ENCODE measurements at places on chromosomes 4 and X.

DNA sequence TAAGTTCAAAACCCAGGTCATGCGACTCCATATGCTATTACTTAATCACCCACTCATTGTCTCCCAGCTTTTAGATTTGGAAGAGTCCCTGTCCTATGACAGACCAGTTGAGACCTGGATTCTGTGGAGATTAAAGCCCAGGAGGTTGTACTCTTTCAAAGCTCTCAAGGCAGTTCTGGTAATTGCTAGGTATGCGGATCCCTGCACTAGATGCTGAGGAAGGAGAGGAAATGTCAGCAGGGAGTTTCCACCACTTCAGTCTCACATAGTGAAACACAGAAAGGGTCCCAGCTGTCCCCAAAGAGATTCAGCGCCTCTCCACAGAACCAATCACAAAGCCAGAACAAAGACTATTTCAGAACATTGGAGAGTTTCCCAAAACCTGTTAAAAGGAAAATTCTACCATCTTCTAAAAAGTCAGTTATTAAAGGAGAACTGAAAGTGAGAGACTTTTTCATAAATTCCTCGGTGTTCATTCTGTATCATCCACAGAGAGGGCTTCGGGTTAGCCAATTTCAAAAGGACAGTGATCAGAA, 53.4 kb downstream of the IRF2 start:
- DNase-seq = peak; percentile 33

DNA sequence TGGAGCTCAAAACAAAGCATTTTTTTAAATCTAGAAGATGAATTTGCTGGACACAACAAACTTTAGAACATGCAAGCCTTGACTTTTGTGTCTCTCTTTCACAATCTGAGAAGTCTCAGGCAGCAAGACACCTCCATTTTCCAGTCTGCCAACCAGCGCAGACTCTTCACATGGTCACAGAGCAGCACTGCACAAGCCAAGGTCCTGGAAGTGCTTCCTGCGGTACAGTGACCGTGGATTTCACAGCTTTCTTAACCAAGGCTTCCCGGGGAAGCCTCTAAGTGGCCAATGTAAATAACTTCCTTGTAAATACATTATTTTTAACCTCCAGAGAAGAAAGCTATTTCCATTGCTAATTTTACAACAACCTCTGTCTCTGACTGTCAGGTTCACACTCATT, 31.2 kb downstream of the ZNF827 start:
- no peak for DNase-seq

GRCh38 chr4:63085091-63085490, 1324.2 kb downstream of the TECRL start:
- DNase-seq = no peak

- no peak for DNase-seq
Observed at GRCh38 chrX:136259543-136259942, 8.3 kb upstream of the MAP7D3 start.

- DNase-seq = no peak
Observed at GRCh38 chr4:114043116-114043515, 63.7 kb upstream of the ARSJ start.

DNA sequence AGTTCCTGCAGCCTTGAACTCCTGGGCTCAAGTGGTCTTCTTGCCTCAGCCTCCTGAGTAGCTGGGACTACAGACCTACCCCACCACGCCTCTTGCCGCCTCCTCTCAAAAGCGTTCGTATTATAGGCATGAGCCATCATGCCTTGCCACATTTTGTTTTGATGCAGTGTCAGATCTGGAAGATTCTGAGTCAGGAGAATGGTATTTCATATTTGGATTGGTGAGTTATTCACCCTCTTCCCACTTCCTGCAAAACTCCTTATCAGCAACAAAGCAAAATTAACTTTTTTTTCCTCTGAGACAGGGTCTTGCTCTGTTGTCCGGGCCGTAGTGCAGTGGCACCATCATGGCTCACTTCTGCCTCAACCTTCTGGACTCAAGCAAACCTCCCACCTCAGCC, 29.6 kb downstream of the REST start:
- no peak for DNase-seq

DNA sequence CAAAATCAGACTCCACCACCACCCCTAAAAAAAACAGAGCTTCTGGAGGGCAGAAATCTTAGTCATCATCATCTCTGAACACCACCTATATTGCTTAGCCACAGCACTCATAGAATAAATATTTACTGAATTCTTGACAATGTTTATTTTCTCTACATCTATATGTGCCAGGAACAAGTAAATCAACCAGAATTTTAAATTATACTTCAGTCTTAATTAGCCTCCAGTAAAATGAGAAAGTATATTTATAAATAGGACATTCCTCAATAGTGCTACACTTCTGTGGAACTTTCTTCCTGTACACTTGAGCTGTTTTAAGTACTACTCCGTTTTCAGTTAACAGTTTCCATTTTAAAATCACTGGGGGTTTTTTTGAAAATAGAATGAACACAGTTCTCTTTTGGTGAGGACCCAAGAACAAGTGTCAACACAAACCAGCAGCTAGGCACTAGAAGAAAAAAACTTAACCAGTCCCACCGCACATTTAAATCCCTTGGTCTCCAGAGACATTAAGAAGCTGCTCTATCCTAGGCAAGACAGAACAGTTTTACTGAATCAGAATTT, 25.5 kb downstream of the SMIM14 start:
- DNase-seq = no peak

DNA sequence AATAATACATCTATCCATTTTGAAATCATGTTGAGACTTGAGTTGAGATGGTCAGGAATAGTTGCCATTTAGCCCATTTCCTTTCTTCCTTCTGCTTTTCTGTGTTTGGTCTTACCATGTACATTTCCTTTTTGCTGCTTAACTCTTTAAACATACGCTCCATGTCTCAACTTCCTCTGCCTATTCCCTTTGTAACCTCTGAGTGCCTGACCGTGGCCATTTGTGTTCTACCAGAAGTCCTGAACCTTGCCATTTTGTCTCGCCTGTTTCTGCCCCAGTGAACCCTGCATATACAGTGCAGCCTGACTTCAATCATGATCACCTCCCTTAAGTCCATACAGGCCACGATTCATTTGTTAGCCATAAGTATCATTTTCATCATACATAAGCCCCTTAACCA, 169.0 kb downstream of the RAPGEF2 start:
- no peak for DNase-seq

DNA sequence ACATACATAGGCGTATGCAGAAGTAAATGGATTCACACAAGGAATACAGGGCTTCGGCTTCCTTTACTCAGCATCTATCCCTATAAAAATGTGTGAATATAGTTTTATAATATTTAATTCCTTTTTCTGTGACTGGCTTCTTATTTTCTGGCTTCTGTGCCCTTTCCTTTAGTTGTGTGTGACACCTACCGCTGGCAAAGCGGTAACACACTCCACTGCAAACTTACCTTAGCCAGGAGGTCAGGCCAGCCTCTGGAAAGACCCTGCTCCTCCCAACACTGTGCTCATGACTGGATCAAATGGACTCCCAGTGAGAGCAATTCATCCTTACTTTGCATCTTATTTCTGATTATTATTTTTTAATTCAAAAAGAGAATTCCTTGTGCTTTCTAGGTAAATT, 244.2 kb downstream of the ANK2 start:
- DNase-seq = no peak

- no peak for DNase-seq
Observed at GRCh38 chrX:72396117-72396516, 90.4 kb upstream of the CITED1 start.

DNA sequence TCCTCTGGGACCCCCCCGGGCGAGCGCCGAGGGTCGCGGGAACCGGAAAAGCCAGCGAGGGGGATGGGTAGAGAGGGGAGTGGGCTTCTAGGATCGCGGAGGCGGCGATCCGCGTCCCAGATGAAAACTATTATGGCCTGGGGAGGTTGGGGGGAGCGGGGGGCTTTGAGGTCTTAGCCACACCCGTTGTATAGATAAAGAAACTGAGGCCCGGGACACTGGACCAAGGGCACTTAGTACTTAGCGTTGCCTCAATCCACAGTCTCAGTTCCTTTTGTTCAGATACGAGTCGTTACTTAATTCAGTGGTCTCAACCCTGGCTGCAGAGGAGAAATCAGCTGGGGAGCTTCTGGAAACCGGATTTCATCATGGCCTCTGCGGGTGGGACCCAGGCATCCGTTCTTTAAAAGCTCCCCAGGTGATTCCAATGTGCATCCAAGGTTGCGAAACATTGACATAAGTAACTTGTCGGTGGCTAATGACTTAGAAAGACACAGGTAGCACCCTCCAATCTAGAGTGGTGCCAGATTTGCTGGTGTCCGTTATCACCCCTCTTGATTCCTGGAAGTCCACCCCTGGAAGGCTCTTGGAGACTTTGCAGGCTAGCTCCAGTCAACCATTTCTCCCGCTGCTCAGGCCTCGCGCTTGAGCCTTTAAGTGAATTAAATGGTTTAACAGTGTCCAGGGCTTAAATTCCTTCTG, 90.7 kb downstream of the GEMIN8 start:
- no peak for DNase-seq

DNA sequence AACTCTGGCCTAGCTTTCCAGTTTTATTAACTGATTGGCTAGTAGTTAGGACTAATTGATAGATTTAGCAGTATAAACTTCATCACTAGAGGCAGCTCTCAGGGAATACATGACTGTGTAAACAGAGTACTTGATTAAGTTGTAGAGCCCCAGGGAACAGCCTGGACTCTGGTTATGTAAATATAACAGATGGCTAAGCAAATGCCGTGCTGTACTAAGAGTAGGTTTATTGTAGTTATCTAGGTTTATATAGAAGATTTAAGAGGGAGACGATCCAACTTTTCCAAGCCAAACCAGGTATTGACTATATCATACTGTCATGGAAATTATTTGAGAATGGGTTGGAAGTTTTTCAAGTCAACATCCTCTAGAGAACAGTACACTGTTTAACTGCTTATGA, 463.4 kb upstream of the GRID2 start:
- no peak for DNase-seq

DNA sequence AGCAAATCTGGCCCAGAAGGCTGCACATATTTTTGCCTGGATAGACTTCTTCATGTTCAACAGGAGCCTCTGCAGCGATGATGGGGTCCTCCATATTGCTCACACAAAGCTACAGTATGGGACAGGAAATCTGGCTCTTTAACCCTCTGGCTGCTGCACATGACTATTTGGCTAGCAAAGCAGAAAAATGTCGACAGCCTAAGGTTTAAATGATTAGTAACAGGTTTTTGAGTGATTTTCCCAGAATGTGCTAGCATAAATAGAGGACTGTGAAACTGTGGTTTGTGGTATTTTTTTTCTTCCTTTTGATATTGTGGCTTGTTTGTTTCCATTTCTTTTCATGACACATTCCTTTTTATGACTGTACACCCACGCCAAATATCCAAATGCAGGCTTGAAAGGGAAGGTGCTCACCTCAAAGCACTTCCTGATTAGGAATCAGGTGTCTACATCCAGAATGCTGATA, 120.2 kb upstream of the GK2 start:
- no peak for DNase-seq

GRCh38 chr4:182969651-182970279, 52.6 kb upstream of the DCTD start:
- DNase-seq = no peak

DNA sequence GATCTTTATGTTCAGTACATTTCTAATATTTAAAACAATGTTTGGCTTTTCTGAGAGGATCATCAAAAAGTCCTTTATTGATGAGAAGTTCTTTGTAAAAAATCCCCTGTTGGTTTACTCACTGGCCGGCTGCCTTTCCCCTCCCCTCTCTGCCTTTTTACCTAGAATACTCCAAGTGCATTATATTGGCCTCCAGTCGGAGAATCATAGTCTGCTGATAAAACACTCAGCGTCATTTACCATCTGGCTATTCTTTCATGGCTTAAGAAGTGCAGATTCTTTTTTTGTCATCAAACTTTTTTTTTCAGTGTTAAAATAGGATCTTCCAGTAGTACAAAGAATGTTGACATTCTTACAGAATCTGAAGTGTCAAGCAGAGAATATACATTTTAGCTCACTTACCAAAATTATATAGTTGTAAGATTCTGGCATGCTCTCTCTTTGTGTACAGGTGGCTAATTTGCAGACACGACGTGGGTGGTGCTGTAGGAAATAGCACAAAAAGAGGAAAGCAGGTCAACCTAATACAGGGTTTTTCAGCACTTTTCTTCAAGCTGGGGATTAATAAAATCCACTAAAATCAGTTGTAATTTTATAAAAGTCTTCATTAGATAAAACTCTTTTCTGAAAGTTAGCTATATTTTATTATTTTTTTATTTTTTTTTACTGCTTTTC, 731.8 kb downstream of the KCTD8 start:
- DNase-seq = no peak
